Activated naive CD8-positive, alpha-beta T cell treated with anti-CD3 and anti-CD28 coated beads, Interleukin-2, amount 50 U/mL, for 16 hours (primary cell): ENCODE measurements at places on chromosomes 7 and 10.

DNA sequence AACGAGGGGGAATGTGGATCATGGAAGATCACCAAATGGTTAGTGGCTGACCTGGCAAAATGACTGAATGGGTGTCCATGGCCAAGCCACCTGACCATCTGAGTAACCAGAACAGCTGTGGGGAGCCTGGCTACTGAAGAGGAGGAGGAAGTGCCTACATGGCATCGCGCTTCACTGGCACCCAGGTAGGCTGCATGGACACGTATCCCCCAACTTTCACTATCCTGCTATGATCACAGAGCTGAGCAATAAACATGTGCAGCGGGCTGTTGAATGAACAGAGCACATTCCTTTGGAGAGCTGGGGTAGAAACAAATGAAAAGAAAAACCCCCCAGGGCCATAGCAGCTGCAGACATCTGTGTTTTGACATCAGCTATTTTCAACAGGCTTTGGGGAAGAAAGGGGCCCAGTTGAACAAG lies 6.5 kb downstream of the AKR1B1 start:
- no peak for DNase-seq

DNA sequence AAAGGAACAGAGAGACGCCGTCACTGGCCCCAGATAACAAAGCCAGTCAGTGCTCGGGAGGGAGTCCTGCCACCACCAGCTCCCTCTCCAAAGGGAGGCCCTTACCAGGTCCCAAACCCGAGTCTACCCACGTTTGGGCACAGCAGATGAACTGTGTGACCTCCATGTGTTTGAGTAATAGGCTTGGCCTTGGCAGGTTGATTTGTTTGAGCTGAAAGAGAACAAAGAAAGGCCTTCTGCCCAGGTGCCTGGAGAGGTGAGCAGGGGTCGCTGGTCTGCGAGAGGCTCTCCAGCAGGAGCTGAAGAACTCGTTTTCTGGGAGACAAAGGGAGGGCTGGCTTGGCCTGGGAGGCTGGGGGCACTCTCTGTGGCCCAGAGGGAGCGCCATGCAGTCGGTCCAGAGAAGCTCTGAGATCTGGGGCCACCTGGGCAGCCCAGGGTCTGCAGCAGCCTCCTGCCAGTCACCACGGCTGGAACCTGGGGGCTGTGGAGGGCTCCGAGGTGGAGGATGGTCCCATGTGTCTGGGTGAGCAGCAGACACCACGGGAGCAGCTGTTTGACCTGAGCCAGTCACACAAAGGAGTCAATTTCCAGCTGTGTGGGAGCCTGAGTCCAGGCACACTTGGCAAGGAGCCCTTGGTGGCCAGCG lies 99.7 kb downstream of the PAXIP1 start:
- no peak for DNase-seq

DNA sequence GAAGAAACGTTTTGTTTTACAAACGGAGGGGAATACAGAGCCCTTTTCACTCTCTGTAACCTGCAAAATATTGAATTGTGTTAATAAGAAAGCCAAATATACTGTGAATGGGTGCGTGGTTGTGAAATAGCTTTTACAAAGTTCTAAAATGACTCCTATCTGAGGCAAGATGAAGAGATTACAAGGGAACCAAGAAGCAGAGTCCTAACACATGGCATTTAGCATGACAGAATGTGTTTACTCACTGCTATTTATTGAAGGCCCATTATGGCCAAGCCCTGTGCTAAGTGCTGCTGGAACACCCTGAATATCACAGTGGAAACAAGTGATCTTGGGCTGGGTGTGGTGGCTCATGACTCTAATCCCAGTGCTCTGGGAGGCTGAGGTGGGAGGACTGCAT lies 12.9 kb downstream of the JCAD start:
- DNase-seq: no peak

GRCh38 chr7:140084972-140085371 lies 22.2 kb upstream of the PARP12 start:
- no peak for DNase-seq

- DNase-seq: no peak
Measured at GRCh38 chr7:44769376-44769775, 20.7 kb downstream of the ZMIZ2 start.

GRCh38 chr7:95478272-95479037 lies 7.3 kb upstream of the ASB4 start:
- DNase-seq: no peak

DNA sequence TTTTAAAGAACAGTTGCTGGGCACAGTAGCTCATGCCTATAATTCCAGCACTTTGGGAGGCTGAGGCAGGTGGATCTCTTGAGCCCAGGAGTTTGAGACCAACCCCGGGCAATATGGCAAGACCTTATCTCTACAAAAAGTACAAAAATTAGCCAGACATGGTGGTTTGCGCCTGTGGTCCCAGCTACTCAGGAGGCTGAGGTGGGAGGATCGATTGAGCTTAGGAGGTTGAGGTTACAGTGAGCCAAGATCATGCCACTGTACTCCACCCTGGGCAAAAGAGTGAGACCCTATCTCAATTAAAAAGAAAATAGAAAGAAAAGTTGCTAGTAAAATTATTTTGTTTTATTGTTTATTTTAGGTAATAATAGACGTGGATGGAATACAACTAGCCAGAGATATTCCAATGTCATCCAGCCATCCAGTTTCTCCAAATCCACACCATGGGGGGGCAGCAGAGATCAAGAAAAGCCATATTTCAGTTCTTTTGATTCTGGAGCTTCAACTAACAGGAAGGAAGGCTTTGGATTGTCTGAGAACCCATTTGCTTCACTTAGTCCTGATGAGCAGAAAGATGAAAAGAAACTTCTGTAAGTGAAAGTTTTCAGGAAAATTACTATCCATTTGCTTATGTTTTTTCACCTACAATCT lies 3.0 kb downstream of the NUP42 start:
- DNase-seq: no peak

- no peak for DNase-seq
Measured at GRCh38 chr10:62095181-62096122, 173.2 kb downstream of the RTKN2 start.

DNA sequence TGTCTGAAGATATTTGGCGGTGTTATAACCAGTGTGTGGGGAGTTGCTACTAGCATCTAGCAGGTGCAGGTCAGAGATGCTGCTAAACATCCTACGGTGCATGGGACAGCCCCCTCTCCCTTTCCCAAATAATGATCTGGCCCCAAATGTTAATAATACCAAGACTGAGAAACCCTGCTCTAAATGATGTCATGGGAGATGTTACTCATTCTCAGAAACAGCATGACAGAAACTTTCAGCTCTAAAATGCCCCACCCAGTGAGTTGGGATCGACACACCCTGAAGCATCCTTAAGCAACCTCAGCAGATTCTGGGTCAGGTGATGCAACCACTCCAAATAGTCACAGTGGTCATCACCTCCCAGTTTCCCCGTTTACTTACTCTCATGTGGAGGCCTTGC lies 108.8 kb upstream of the MPP7 start:
- no peak for DNase-seq

DNA sequence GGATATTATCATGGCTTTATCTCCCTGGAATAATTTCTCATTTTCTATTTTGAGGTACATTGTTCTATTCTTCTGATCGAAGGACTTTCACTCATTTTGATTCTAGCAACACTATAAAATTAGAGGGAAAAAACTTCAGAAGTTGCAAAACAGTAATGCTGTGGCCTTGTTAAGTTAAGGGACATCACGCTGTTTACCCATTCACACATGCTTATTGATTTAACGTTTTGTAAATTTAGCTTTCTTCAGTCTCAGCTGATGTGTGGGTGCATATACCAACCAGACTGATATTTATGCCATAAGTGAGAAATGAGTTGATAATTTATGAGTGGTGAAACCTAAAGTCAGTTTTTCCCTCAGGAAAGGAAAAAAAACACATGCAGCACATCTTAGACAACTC lies 63.5 kb upstream of the RELN start:
- DNase-seq: no peak

- no peak for DNase-seq
Measured at GRCh38 chr7:124856299-124856888, 73.2 kb downstream of the POT1 start.

DNA sequence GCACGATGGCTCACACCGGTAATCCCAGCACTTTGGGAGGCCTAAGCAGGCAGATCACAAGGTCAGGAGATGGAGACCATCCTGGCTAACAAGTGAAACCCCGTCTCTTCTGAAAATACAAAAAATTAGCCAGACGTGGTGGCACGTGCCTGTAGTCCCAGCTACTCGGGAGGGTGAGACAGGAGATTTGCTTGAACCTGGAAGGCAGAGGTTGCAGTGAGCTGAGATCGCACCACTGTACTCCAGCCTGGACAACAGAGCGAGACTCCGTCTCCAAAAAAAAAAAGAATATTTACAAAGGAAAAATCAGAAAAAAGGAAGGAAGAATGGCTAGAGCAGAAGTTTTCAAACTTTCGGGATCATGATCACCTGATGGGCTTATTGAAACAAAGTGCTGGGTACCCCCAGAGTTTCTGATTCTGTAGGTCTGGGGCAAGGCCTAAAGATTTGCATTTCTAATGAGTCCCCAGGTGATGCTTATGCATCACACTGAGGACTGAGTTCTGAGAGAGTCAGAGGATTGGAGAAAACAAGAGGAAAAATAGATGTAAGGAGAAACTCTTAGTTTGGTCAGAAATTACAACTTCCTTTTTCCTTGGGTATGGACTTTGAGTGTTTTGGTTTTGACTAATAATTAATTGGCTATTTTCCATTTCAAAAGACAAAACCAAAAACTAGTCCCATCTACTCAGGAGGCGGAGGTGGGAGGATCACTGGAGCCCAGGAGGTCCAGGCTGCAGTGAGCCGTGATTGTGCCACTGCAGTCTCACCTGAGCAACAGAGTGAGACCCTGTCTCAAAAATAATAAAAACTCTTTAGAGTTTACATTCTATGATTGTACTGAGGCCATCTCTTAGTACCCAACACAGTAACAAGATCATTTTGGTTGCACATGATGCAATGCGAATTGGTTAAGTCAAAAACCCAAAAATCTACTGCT lies 14.4 kb downstream of the MARCHF5 start:
- DNase-seq: no peak

DNA sequence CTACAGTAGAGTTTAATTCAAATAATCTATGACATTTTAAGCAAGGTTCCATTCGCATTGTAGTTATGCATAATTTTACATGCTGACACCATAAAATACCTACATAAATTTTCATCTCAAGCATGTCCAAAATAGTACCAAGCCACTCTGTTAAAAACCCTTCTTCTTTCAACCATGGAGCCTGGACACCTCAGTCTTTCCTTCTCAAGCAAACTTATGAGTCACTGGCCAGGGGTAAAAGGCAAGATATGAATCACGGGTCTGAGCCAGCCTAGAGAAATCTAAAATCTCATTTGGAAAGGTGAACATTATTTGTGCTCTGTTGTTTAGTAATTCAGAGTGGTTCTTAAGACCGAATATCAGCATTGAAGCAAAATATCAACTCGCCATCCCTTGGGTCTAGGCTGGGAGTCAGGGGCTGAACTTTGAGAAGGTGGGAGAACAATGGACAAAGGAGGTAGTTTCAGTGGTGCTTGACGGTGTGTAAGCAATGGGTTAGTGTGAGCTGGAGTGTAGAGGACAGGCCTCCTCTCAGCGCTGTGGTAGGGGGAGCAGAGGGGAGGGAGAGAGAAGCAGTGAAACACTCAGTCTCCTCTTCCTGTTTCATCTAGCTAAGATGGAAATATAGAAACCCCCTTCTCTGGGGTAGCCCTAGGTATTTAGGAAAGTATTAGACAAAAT lies 19.1 kb upstream of the GPAM start:
- DNase-seq: no peak

DNA sequence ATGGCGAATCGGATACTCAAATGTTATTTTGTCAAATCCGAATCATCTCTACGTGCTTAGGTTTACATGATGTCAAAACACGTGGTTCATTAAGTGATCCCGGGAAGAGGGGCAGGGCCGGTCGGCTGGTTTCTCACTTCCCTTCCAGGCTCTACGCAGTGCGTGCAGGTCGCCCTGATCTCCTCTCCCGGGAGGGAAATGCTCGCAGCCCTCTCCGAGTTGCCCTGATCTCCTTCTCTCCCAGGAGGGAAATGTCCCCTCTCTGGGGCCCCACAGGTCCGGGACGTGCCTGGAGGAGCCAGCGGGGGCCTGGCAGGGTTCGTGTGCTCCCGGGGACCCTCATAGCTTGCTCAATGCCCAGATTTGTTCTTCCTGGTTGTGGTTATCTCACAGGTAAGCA lies 202.7 kb downstream of the DNAJB6 start:
- DNase-seq: no peak

- DNase-seq: no peak
Measured at GRCh38 chr7:35485436-35485835, 209.5 kb downstream of the HERPUD2 start.

DNA sequence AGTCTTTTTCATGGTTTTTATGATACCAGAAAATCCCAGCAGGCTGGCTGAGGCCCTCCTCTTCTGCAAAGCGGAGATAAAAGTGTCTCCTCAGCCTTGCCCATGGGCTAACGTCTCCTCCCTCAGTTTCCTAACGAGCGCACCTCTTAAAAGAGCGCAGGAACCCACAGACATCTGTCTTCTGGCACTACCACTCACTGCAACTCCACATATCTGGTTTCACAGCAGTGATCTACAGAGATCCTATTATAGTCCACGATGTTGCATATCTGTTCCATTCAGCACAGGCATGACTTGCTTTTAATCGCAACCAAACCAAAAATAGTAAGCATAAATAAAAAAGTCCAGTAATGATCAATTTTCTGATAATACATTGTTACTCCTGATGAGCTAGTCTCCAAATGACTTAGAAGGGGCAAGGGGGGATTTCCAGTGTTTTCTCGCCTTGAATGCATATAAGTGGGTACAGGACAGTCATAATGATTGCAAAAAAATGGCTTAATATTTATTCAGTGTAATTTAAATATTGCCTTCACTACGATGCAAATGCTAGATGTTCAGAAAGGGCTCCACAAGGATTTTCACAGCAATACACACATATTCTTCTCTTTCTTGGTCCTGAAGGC lies 20.9 kb downstream of the ANKRD22 start:
- DNase-seq: no peak

DNA sequence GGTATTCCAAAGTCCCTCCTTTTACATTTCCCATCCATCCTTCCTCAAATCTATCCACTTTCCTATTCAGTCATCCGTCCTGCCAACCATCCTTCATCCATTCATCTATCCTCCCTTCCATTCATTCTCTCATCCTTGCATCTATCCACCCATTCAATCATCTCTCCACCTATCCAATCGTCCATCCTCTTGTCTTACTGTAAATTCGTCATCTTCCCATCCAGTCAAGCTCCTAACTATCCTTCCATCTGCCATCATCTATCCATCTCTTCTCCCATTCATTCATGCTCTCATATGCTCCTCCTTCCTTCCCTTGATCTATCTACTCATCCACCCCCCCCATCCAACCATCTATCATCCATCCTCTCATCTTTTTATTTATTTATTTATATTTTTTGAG lies 5.0 kb downstream of the CALHM3 start:
- DNase-seq: no peak
